NCI-H1105 (cell line): ENCODE measurements at places on chromosomes 6 and 20.

- no peak for DNase-seq
These were observed 131.7 kb upstream of the COL21A1 start for GRCh38 chr6:56378966-56379585.

GRCh38 chr6:90286884-90287488, 9.7 kb downstream of the BACH2 start:
- DNase-seq = peak; percentile 25

DNA sequence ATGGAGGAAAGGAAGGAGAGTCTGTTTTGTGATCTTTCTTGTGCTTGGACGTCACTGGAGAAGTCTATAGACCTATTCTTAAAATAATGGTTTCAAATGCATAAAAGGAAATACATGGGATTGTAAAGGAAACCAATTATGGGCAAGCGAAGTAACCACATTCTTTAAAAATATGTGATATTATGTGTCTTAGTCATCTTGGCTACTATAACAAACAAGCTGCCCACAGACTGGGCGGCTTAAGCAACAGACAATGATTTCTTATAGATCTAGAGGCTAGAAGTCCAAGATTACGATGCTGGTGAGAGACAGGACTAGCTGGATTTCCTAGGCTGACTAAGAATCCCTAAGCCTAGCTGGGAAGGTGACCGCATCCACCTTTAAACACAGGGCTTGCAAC, 49.4 kb upstream of the CD83 start:
- DNase-seq = no peak

DNA sequence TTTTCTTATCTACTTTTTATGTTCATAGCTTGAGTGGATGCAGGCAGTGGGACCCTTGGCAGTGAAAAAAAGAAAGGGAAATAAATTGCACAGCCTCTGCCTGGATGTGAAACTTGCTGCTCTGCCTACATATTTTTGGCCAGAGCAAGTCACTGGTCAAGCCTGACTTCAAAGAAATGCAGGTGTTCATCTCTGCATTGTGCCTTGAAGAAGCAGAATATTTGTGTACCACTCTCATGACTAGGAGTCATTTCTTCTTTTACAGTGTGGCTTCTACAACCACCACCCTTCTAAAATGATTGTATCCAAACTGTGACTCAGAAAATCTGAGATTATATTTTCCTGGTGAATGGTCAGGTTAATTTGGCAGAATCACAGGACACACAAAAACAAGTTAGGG, 2.5 kb upstream of the KATNA1 start:
- no peak for DNase-seq

DNA sequence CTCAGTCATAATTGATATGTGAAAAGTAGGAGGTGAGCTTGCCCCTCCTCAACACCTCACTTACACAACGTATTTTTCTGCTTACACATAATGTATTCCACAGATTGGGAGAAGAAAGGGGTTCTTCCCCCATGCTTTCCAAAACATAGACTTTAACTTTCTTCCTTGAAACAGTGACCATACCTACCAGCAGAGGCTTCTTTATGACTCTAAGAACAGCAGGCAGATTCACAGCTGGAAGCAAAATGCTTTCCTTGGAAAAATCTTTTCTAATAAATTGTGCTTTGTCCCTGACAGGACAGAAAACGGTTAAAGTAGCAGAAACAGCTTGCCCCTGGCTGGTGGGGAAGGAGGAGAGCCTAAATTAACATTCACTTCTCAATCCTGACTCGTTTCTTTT, 629.1 kb upstream of the IMPG1 start:
- no peak for DNase-seq

GRCh38 chr6:44329858-44330257, 12.6 kb upstream of the SPATS1 start:
- no peak for DNase-seq

GRCh38 chr6:143333749-143334520, 116.6 kb downstream of the ADAT2 start:
- no peak for DNase-seq

GRCh38 chr6:167689751-167690150, 137.0 kb upstream of the AFDN start:
- DNase-seq = no peak

DNA sequence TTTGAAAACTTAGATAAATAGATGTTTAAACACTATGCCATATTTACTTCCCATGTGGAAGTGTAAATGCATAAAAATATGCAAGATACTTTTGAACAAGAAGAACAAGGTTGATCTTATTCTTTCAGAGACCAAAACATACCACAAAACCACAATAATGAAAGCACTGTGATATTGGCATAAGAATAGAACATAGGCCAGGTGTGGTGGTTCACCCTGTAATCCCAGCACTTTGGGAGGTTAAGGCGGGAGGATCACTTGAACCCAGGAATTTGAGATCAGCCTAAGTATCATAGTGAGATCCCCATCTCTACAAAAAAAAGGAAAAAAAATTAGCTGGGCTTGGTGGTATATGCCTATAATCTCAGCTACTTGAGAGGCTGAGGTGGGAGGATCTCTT, 66.5 kb downstream of the KCNS1 start:
- DNase-seq = no peak

DNA sequence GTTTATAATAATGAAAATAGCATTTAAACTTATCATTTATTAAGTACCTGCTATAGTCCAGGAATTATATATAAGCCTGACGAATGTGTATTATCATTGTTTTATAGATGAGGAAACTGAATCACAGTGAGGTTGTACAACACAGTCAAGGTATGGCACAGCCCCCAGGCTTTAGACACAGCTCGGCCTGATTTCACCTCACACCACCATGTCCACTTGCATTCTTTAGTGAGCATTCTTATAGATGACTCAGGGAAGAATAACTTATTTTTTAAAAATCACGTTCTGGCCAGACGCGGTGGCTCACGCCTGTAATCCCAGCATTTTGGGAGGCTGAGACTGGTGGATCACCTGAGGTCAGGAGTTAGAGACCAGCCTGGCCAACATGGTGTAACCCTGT, 289.0 kb downstream of the SYNE1 start:
- no peak for DNase-seq

- no peak for DNase-seq
These were observed 39.9 kb downstream of the ZNF391 start for GRCh38 chr6:27428502-27428901.
